ENCODE measurements at places on chromosomes 4 and X. TPM values are rescaled to one million over a fixed set of nuclear protein-coding genes. Genes with fewer than 3 reads are reported as not detected.

The ADH7 gene
- not detected for total RNA-seq

The TKTL1 gene
- not detected for total RNA-seq

The PNMA6F gene
- total RNA-seq: not detected

The DCAF12L1 gene
- not detected for total RNA-seq

The TREX2 gene
- 0.69 TPM for total RNA-seq

The RPS3A gene
- 2,137 TPM for total RNA-seq

The HOPX gene
- not detected for total RNA-seq

The ADAMTS3 gene
- 5.0 TPM for total RNA-seq
